Dermis microvascular lymphatic vessel endothelial cell (primary cell): ENCODE measurements at places on chromosomes 1 and 21. TPM values are rescaled to one million over a fixed set of nuclear protein-coding genes. Genes with fewer than 3 reads are reported as not detected.

- no peak for DNase-seq
Measured at GRCh38 chr21:36087362-36088138, 17.7 kb downstream of the CBR1 start.

DNA sequence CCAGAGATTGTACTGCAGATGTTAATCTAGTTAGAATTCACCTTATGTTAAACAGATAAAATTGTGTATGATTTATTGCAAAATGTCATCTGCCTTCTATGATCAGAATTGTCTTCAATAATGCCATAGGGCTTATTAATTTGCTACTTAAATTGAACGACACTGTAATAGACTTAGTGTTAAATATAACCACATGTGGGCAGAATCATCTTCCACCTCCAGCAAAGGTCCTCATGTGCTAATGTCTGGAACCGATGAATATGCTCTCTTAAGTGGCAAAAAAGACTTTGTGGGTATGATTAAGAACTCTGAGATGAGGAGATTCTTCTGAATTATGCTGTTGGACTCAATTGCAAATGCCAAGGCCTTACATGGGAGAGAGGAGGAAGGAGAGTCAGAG, 4.3 kb downstream of the OR2T11 start:
- DNase-seq = no peak

- no peak for DNase-seq
Measured at GRCh38 chr1:23865543-23865930, 2.6 kb downstream of the FUCA1 start.

- DNase-seq = no peak
Measured at GRCh38 chr1:52663716-52664115, 30.7 kb downstream of the SHISAL2A start.

DNA sequence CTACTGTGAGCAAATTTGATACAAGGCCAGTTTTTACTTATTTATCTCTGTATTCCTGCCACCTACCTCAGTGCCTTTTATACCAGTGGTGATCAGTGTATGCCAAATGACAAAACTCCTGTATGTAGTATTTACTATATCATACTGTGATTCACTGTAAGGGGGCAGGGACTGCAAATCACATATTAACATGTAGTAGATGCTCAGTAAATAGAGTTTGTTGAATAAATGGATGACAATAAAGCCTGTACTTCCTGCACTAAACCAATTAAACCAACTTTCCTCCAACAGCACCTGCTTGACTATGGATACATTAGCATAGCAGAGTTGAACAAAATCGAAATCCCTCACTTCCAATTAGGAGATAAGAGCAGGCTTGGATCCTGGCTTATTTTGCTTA, 73.3 kb upstream of the C1orf87 start:
- no peak for DNase-seq

- no peak for DNase-seq
Measured at GRCh38 chr21:25887646-25888306, 153.0 kb downstream of the GABPA start.

DNA sequence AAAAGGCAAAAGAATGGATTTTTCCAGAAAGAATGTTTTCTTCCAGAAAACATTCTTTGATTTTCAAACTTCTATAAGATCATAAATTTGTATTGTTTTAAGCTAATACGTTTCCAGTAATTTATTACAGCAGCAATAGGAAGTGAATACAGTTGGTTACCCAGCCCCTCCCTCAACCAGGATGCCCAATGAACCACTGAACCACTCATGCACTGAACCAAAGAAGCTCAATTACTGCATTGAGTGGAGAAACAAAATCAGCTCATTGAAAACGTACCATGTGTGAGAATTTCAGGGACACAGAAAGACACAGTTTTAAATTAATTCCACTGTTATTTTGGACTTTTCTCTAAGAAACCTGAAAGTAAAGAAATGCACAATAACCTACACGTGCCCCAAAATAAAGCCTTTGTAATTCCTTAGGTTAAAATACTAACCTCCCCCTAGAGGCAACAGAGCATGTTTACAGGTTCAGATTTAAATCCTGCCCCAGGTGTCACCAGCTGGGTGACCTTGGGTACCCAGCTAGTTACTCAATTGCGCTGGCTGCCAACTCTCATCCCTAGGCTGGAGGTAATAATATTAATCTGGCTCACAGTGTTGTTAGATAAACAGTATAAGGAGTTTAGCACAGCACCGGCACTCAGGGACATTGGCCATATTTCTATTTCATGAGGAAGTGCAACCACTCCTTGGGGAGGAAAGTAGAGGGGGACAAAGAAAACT, 111.7 kb downstream of the NMNAT2 start:
- no peak for DNase-seq

- DNase-seq = no peak
Measured at GRCh38 chr1:8011923-8012858, 13.9 kb downstream of the ERRFI1 start.

DNA sequence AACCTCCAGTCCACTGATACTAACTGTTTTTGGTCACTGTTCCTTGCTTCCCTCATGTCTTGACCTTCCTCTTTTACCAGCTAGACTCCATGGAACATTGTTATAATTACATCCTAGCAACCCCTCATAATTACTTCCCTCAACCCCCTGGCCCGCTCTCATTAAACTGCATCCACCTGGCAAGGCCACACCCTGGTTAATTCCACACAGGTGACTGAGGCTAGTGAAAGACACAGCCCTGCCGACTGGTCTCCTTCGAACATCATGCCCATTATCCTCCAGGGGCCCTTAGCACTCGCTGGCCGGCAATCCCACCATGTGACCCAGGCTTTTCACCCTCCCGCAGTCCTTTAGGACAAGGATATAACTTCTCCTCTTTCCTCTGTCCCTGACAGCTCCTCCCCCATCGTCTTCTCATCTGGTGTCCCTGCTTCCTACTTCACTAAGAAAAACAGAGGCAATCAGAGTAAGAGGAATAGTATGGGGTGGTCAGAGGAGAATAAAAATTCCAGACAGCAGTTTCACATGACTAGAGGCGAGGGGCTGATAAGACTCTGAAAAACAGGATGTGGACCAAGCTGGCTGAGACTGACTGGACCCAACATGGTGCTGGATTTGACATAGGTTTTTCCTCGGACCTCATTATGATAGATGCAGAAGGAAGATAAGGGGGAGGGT, 8.8 kb upstream of the TENT5B start:
- peak; percentile 46 for DNase-seq

The SEC16B gene
- total RNA-seq = 0.39 and 1.1 TPM in 2 replicates

The KAZN gene
- 0.51 and 1.1 TPM in 2 replicates for total RNA-seq

The GUCA2A gene
- not detected in 2 replicates for total RNA-seq

The ATP1A4 gene
- not detected in 2 replicates for total RNA-seq

The ARMH1 gene
- 0.13 TPM in 1 of 2 replicates, not detected in the other for total RNA-seq

The ECM1 gene
- under 0.01 TPM in 2 replicates for total RNA-seq
